Effector memory CD4-positive, alpha-beta T cell (primary cell): ENCODE measurements at places on chromosomes 7 and 10.

- DNase-seq = no peak
Measured at GRCh38 chr10:114489521-114490310, 85.4 kb upstream of the AFAP1L2 start.

DNA sequence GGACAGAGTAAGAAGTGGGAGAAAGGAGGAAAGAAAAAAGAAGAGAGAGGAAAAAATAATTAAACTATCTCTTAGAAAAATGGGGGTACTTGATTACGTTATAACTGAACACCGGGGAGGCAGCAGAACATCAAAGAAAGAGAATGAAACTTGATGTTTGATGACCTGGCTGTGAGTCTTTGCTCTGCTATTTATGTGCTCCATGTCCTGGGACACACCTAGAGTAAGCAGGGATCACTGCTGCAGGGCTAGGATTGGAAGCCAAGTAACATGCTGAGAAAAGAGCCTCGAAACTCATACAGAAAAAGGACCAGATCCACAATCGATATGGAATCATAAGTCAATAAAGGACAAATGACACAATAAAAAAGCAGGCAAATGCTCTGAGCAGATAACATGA lies 56.7 kb upstream of the COL13A1 start:
- no peak for DNase-seq

DNA sequence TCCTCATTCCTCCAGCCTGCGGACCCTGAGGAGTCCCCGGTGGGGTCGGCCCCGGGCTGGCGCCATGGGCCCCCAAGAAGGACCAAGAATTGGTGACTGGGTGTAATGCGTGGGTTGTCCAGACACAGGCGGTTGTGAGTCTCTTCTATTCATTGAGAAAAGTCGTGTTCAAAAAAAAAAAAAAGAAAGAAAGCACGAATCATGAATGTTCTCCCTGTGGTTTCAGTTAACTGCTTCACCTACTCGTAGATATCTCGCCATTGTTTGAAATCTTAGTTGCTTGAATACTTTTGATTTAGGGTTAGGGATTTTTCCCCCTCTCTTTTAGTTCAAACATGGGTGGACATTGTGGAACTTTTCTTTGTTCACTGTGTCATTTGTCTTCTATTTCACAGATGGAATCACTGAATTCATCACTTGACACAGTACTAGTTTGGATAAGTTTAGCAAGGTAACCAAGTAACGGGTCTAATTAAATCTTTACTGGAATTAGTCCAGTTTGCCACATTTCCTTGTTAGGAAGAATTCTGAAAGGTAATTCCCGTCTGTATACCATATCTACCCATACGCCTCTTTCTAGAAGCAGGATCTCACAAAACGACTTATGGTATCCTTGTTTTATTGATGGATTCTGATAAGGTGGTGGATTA lies 775 bp downstream of the STARD3NL start:
- no peak for DNase-seq

DNA sequence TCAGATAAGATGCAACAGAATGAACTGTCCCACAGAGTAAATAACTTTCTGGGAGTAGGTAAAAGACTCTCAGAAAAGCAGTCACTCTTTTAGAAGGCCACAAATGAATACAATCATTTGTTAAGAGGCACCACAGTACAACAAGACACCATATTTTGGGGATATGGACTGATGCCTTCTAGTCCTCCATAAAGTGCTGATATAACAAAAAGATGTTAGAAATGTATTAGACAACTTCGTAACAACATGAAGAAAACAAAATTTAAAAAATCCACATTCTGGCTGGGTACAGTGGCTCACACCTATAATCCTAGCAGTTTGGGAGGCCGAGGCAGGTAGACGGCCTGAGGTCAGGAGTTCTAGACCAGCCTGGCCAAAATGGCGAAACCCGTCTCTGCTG lies 111.3 kb downstream of the HIPK2 start:
- DNase-seq = no peak

GRCh38 chr10:26335574-26336093 lies 102.5 kb upstream of the APBB1IP start:
- DNase-seq = no peak

DNA sequence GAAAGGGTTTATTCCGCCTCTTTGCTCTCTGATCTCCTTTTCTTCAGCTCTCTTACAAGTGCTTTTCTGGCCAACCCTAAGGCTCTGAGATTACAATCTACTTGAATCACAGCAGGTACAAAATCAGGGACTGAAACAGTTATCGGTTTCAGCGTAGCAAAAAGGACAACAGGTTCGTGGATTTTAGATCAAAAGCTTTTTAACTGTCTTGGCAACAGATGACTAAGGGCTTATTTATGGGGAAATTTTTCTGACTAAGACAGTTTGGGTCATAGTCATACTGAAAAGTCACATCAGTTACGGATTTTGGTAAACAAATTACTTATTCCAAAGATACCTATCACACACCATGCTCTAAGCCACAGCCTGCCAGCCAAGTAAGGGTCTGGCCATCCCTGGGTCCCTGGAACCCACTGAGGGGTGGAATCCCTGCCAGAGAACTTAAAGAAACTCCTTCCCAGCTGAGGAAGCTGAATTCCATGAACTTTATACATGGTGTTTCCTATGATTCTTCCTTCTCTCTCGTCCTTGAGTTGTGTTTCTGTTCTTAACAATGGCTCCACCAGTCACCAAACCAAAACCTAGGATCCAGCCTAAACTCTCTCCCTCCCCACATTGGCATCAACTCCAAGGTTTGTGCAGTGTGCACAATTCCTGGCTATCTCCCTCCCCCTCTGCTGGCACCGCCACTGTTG lies 169.3 kb downstream of the FAM107B start:
- no peak for DNase-seq

GRCh38 chr7:157409753-157410727 lies 73.2 kb downstream of the DNAJB6 start:
- DNase-seq = no peak

GRCh38 chr10:7493996-7494395 lies 83.2 kb upstream of the SFMBT2 start:
- no peak for DNase-seq

DNA sequence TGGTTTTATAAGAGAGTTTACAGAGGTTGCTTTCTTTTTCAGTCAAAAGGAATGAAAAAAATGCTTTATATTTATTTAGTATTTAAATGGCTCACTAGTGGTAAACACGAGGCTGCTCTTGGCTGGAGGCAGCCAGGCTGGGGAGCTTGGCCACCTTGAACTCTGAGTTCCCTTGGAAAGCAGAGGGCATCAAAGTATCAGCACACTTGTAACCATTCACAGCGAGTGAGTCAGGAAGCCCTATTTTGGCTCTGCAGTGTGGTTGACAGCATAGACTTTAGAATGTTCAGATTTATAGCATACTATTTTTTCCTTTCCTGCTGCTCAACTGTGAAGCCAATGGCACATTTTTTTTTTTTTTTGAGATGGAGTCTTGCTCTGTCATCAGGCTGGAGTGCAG lies 51.6 kb downstream of the CYCS start:
- no peak for DNase-seq

GRCh38 chr10:120593693-120594092 lies 136.7 kb downstream of the PLPP4 start:
- no peak for DNase-seq

DNA sequence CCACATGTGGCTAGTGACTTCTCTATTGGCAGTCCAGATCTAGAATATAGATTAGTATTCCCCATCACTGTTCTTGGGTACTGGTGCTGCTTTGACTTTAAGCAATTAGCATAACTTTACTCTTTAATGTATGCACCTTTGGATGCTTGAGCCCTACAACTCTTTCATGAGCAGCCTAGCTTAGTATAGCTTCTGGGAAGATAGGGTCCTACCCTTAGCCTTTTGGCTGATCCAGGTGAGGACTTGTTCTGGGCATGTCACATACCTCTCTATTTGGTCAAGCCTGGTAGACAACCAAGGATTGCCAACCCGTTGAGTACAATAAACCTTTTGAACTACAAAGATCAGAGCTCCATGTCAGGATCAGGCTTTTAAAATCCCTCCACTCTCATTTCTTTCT lies 17.7 kb downstream of the PCGF5 start:
- no peak for DNase-seq

- no peak for DNase-seq
Measured at GRCh38 chr7:144390481-144390880, 13.0 kb downstream of the NOBOX start.

- DNase-seq = no peak
Measured at GRCh38 chr7:159125955-159126270, 18.8 kb downstream of the VIPR2 start.

- no peak for DNase-seq
Measured at GRCh38 chr10:23363793-23364135, 19.2 kb upstream of the C10orf67 start.

- DNase-seq = no peak
Measured at GRCh38 chr7:117997862-117998825, 124.9 kb upstream of the CTTNBP2 start.

DNA sequence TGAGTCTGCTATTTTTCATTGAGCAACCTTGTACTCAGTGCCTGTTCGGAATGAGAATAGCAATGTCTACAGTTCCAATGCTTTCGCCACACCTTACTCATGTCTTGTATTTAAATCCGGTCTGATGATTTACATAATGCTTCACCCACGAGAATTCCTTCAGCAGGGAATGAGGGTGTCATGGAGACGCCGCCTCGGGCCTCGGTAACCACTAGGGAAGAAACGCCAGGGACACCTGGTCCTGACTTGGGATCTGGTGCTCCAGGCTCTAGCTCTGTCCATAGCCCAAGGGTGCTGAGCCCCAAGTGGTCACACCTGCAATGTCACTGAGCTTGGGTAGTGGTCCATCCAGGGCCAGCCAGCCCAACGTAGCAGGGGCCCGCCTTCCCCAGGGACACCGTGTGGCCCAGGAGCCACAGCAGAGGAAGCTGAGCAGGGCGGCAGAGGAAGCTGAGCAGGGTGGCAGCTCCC lies 37.4 kb downstream of the PRKAG2 start:
- DNase-seq = no peak

GRCh38 chr10:46549171-46550075 lies 7.0 kb downstream of the GPRIN2 start:
- DNase-seq = no peak

- no peak for DNase-seq
Measured at GRCh38 chr7:20241194-20241910, 24.2 kb upstream of the MACC1 start.

DNA sequence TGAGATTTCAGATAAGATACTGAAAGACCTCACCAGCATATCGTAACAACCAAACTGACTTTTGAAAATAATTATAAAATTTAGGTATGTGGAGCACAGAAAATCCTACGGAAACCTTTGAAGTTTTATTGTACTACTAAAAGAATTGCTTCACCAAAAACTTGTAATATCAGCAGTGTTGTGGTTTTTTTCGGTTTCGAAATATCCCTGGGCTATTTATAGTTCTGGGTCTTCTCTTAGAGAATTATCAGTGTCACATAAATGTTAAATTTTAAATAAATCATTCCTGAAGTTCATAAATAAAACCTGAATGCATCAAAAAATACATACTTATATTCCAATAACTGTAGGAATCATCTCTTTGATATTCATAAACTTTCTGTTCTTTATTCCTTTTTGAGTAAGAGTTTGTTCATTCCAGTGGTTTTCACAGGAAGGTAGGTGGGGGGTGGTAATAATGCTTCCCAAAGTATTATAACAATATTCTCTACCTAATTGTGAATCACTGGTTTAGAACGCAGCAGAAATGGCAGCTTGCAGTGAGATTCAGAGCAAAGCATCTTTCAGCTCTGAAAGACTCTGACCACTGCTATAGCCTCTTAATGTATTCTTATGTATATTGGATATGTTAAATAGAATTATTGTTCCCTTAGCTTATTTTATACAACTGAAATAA lies 60.2 kb downstream of the ZNF277 start:
- DNase-seq = no peak

- DNase-seq = no peak
Measured at GRCh38 chr10:104339469-104340110, 1.3 kb upstream of the ITPRIP start.

DNA sequence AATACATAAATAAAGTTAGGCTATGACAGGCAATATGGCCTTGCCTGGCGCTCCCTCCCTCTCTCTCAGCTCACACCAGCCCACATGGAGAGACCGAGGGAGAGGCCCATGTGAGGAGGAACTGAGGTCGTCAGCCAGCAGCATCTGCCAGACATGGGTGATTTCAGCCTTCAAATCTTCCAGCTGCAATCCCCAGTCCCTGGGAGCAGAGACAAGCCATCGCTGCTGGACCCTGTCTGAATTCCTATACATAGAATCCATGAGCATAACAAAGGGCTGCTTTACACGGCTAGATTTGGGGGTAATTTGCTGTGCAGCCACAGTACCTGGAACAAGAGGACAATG lies 35.6 kb downstream of the ANKRD16 start:
- no peak for DNase-seq

GRCh38 chr7:122652876-122653275 lies 46.0 kb downstream of the RNF133 start:
- no peak for DNase-seq

DNA sequence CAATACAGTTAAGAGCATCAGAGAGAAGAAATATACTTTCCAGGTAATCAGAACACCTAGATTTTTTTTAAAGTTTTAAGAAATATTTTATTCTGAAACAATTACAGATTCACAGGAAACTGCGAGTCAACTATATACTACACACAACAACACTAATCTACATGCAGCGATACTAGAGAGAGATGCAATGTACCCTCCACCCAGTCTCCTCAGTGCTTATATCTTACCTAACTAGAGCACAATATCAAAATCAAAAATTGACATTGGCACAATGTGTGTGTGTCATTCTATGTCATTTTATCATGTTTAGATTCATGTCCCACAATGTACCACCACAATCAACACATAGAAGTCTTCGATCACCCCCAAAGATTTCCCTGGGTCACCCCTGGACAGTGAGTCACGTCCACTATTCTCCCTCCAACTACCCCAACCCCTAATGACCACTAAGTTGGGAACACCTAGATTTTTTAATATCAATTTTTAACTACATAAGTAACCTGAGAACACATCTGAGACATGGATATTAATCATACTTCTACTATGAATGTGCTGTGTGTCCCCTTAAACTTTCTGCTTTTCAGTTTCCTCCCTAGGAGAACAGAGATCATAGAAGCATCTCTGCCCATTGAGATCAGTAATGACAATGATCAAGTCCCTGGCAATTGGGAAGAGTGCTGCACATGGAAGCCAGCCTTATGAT lies 86.5 kb downstream of the GSAP start:
- DNase-seq = no peak

- no peak for DNase-seq
Measured at GRCh38 chr10:114024876-114025610, 18.6 kb upstream of the ADRB1 start.

- DNase-seq = no peak
Measured at GRCh38 chr7:96354881-96355280, 33.0 kb upstream of the SLC25A13 start.

- no peak for DNase-seq
Measured at GRCh38 chr7:107994421-107995030, 8.4 kb downstream of the LAMB1 start.

- DNase-seq = no peak
Measured at GRCh38 chr10:112232670-112233069, 49.1 kb upstream of the GPAM start.

GRCh38 chr10:48473704-48474103 lies 131.2 kb downstream of the ARHGAP22 start:
- no peak for DNase-seq

DNA sequence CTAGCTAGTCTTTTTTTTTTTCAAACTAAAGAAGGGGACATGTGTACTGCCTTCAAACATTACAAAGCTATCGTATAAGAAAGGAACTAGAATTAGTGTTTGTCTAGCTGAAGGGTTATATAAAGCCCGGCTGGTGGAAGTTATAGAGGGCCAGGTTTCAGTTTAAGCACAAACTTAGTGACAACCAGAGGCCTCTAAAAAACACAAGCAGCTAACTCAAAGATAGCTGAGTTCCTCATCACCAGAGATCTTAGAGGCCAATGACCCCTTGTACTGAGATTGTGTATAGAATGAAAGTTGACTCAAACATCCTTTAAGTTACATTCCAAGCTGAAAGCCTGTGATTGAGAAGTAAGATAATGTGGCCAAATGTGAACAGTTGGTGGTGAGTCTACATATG lies 28.1 kb upstream of the SGMS1 start:
- DNase-seq = no peak
